ENCODE measurements at places on chromosomes 7 and 10.

- no peak for DNase-seq
Measured at GRCh38 chr7:98729121-98729520, 112.0 kb downstream of the NPTX2 start.

GRCh38 chr7:156659961-156660360 is 19.4 kb downstream of the RNF32 start:
- DNase-seq: no peak

GRCh38 chr10:36499693-36500092 is 625.7 kb upstream of the ANKRD30A start:
- DNase-seq: no peak

- DNase-seq: no peak
Measured at GRCh38 chr7:867001-867405, 9.4 kb upstream of the GET4 start.

GRCh38 chr10:17563452-17563851 is 53.7 kb downstream of the HACD1 start:
- no peak for DNase-seq

DNA sequence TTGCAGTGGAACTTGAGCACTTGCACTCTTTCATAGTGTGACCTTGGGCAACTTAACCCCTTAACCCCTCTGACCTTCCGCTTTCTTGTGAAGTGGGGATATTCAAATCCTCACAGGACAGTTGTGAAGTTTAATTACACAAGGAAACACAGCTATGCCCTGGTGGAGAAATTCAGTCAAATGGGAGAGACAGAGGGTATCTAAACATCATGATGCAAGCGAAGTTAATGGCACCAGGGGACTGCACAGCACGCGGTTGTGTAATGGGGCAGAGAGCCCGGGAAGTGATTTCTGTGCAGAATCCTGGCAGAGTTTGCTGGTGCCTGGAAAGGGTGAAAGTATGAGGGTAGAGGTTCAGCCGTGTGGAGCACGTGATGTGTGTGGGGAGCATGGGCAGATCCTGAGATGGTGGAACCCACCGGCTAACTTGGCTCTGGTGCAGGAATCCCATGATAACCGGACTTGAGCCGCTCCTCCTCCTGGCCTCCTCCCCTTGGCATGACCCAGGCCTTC is 51.7 kb downstream of the SNX10 start:
- DNase-seq: no peak

DNA sequence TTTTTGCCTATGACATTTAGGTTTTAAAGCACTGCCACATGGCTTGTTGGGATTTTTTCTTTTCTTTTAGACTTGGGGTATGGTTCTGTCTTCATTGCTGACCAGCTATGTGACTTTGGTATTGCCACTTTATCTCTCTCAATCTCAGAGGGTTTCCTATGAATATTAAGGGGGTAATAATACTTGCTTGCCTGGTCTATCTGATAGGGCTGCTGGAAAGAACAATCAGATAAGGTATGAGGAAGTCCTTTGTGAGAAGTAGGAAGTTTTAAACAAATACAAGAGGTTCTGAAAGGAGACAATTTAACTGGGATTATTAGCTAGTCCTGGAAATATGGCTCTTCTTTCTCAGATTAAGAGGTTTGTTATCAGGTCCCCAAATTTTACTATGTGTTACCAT is 80.8 kb downstream of the ZNF92 start:
- DNase-seq: no peak

All from activated CD4-positive, alpha-beta T cell treated with anti-CD3 and anti-CD28 coated beads for 24 hours (primary cell).